ENCODE measurements at places on chromosomes 5 and 9.

- no peaks in the 10 kb centered on the region for H3K4me1 ChIP-seq
- H3K27ac ChIP-seq = no peak overlapping the region
- DNase-seq = no peak
- no peaks in the 10 kb centered on the region for H3K27me3 ChIP-seq
Measured at GRCh38 chr5:81314581-81314980, 13.2 kb downstream of the ZCCHC9 start.

DNA sequence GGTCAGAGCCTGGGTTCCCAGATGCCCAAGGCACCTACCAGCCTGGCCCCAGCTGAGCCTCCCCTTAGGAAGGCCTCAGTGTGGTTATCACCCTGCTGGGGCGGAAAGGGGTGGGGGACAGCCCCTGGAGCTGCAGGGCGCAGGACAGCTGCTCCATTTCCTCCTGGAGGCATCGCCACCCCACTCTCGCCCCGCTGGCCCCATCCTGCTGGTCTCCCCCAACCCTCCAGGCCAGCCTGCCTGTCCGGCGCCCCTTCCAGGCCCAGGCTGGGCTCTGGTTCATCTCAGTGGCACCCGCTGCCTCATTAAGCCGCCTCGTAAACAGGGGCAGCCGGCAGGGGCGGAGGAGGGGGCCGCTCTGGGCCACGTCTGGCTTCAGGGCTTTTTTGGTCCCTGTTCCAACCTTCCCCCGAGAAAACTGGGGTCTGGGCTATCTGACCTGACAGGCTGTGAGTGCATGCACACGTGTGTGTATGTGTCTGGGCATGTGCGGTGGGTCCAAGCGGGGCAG lies 30.8 kb upstream of the ENHO start:
- no peak overlapping the region for H3K4me3 ChIP-seq
- no peaks in the 10 kb centered on the region for H3K36me3 ChIP-seq
- no peak overlapping the region for H3K27ac ChIP-seq

DNA sequence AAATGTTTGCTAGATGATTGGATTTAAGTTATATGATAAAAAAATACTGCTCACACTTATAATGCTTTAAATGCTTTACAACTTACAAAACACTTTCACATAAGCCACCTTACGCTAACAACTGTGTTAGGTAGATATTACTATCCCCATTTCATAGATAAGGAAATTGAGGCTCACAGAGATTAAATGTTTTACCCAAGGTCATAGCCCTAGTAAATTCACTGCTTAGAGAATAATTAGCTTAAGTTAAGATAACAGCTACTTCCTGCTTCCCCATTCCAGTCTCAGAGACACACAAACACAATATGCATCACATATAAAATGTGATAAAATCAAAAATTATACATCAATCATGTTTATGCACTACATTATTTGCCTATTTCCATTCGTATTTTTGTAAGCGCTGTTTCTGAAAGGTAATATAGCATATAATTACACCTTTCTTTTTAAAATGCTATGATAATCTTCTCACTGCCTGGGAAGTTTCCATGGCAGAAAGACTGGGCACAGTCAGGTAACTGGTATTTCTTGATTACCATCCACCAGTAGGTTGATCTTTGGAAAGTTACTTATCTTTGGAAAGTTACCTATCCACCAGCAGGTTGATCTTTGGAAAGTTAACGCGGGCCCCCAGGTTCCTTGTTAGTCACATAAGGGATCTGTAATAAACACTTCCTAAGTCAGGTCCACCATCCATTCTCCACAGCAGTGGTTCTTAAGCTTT lies 101.1 kb downstream of the NFIB start:
- H3K36me3 ChIP-seq = no peaks in the 10 kb centered on the region
- no peak for DNase-seq
- no peaks in the 10 kb centered on the region for H3K27me3 ChIP-seq
- H3K4me1 ChIP-seq = peaks cover 47% of the 10 kb centered on the region

- H3K36me3 ChIP-seq = no peaks in the 10 kb centered on the region
- H3K4me3 ChIP-seq = peak within 1 kb of the TSS; percentile 45
- no peak for DNase-seq
- no peak within 1 kb of the TSS for H3K27ac ChIP-seq
- peaks cover 89% of the 10 kb centered on the region for H3K27me3 ChIP-seq
- H3K4me1 ChIP-seq = peaks cover 27% of the 10 kb centered on the region
Measured at GRCh38 chr5:95284572-95285408, at the start of gene MCTP1. MCTP1 (minus strand) TSS chr5:95285094.

GRCh38 chr9:93094658-93095204 lies 1.3 kb upstream of the CARD19 start:
- peak overlapping the region; percentile 42 for H3K4me3 ChIP-seq
- no peaks in the 10 kb centered on the region for H3K27me3 ChIP-seq
- peak overlapping the region; percentile 99 for H3K27ac ChIP-seq
- peaks cover 37% of the 10 kb centered on the region for H3K4me1 ChIP-seq
- no peak for DNase-seq
- no peaks in the 10 kb centered on the region for H3K36me3 ChIP-seq

DNA sequence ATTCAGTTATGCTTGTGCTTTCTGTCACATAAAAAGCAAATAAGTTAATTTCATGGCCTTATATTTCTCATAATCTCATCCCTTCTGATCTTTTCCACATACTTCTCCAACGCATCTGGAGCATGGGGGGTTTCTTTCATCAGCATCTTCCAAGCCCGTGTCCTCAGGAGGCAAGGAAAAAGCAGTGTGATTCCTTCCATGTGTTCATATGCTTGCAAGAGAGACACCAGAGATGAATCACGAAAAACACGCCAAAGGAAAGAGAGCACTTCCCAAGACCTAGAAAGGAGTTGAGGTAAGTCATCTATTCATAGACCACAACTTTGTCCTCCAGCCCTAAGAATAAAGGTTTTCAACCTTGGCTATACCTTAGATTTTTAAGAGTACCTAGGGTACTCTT lies 26.0 kb upstream of the SVEP1 start:
- H3K4me3 ChIP-seq = no peak overlapping the region
- no peak for DNase-seq
- H3K27ac ChIP-seq = no peak overlapping the region
- H3K36me3 ChIP-seq = no peaks in the 10 kb centered on the region
- H3K4me1 ChIP-seq = no peaks in the 10 kb centered on the region
- H3K27me3 ChIP-seq = no peaks in the 10 kb centered on the region

DNA sequence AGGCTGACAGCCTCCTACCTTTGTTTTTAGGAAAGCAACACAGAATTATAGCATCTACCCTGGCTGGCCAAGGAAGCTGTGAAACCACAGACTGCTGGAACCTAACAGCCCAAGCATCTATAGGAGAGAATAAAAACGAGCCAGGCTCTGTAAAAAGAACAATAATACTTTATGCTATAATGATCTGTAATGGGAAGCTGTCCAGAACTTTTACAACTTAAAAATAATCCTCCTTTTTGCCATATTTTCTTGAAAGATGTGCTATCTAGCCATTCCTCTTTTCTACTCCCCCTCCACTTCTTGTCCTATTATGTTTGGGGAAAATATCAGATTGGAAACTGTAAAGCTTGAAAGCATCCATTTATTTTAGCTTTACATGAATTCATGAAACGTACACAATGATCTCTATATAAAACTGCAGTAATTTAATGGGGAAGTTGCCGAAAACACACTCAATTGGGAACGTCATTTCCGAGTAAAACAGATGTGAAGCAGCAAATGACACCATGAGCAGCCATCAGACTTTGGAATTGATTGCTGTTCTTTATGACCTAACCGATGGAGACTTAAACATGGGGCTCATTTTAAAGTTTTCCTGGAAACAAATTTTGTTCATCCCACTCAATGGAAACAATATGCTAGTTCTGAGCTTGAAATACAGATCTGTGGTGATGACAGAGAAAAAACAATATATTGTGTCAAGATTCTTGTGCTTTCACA lies 450.3 kb upstream of the CLINT1 start:
- H3K36me3 ChIP-seq = no peaks in the 10 kb centered on the region
- DNase-seq = no peak
- H3K4me1 ChIP-seq = no peaks in the 10 kb centered on the region

DNA sequence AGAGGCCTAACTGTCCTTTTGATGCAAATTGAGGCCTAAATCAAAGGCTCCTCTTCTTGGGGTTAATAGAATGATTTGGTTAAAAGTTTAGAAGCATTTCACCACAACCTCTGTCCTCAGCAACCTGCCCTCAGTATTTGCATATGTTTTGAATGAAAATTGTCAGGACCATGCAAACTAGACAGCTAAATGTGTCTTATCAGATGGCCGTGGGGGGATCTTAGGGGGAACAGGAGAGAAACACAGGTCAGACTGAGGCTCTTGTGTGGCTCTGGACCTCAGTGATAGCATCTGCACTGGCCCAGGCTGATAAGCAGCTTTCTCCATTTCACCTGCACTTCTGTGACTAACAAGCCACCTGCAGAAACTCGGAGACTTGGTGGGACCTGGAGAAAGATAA lies 49.0 kb downstream of the FOXI1 start:
- H3K4me1 ChIP-seq = no peaks in the 10 kb centered on the region
- no peak overlapping the region for H3K27ac ChIP-seq
- H3K4me3 ChIP-seq = no peak overlapping the region
- no peaks in the 10 kb centered on the region for H3K36me3 ChIP-seq

GRCh38 chr5:8012131-8012977 lies 143.4 kb downstream of the MTRR start:
- no peak for DNase-seq
- H3K4me3 ChIP-seq = no peak overlapping the region
- H3K27ac ChIP-seq = no peak overlapping the region
- H3K36me3 ChIP-seq = no peaks in the 10 kb centered on the region
- H3K4me1 ChIP-seq = no peaks in the 10 kb centered on the region

DNA sequence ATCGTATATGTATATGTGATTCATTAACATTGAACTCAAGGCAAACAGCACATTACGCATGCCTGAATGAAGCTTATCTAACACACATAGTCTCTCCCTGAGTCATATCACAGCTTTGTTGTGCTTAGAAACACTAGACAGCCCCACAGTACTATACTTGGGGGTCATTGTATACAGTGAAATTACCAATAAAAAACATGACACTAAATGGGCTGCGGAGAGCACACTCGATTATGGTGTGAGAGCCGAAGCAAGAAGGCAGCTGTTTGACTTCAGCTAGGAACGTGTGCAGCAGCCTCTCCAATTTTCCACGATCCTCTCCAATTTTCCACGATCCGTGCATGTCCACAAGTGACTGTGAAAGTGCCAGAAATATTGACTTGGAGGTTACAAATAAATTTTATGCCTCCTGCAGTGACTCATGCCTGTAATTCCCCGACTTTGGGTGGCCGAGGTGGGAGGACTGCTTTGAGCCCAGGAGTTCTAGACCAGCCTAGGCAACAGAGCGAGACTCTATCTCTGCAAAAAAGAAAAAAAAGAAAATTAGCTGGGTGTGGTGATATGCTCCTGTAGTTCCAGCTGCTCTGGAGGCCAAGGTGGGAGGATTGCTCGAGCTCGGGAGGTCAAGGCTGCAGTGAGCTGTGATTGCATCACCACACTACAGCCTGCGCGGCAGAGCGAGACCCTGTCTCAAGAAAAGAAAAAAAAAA lies 102.4 kb downstream of the DAPK1 start:
- no peaks in the 10 kb centered on the region for H3K36me3 ChIP-seq
- H3K27ac ChIP-seq = no peak overlapping the region
- no peaks in the 10 kb centered on the region for H3K4me1 ChIP-seq
- no peaks in the 10 kb centered on the region for H3K27me3 ChIP-seq
- H3K4me3 ChIP-seq = no peak overlapping the region

DNA sequence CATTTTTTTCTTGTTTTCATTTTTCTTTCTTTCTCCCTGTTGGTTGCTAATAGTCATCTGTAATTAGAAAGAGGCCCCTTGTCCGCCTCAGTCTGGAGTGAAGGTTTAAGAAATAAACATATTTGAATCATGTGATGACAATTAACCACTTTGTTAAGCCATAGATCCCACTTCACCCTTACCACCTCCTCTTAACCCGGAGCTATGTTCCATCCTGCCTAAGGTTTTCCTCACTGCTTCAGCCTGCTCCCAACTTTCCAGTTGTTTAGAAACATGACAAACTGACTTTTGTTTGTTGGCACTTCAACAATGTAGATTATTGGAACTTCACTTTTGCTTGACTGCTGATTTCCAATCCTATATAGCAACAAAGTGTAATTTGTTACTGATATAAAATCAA lies 37.4 kb upstream of the SSBP2 start:
- no peak overlapping the region for H3K27ac ChIP-seq
- DNase-seq = no peak
- no peaks in the 10 kb centered on the region for H3K36me3 ChIP-seq
- no peaks in the 10 kb centered on the region for H3K27me3 ChIP-seq
- peaks cover 43% of the 10 kb centered on the region for H3K4me1 ChIP-seq

DNA sequence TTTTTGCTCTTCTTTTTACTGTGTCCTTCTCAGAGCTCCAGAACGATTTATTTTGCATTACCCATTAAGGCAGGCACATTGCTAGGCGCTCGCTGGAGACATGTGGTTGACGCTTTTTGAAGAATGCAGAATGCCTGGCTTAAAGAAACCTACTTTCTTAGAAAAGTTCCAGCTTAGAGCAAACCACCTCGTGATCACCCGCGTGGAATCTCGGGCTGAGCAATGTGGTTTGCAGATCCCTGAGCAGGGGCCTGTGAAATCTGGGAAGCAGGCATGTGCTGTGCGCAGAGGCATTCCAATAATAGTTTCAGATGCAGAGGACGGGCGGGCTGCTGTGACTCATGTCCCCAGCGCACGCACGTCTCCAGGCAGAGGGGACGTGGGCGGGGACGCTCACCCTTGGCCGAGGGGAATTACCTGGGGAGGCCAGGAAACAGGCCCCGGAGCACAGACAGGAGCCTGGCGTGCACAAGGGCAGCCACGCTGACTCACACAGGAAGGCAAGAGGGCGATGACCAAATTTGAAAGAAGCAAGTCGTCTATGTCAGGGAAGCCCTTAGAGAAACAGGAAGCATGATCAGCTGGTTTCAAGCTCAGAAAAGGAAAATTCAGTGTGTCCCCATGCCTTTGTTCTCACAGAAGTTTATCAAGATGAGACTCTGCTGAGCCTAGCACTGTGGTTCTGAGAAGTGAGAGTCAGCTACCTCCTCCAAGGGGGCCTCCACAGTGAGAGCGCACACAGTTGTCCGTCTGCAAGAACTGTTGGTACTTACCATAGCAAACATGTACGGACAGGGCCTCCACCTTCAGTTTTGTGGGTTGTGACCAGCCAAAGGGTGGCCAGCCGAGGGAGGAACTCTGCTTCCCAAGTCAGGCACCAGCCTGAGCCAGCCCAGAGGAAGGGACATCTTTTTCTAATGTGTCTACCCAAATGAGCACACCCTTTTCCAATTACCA lies 218.6 kb downstream of the PIK3R1 start:
- H3K4me3 ChIP-seq = no peak overlapping the region
- no peaks in the 10 kb centered on the region for H3K36me3 ChIP-seq
- no peaks in the 10 kb centered on the region for H3K27me3 ChIP-seq
- H3K4me1 ChIP-seq = peaks cover 5% of the 10 kb centered on the region
- peak overlapping the region; percentile 85 for H3K27ac ChIP-seq

- no peaks in the 10 kb centered on the region for H3K36me3 ChIP-seq
- H3K27me3 ChIP-seq = no peaks in the 10 kb centered on the region
- peaks cover 7% of the 10 kb centered on the region for H3K4me1 ChIP-seq
- DNase-seq = no peak
Measured at GRCh38 chr5:119319401-119319800, 36.4 kb upstream of the TNFAIP8 start.

DNA sequence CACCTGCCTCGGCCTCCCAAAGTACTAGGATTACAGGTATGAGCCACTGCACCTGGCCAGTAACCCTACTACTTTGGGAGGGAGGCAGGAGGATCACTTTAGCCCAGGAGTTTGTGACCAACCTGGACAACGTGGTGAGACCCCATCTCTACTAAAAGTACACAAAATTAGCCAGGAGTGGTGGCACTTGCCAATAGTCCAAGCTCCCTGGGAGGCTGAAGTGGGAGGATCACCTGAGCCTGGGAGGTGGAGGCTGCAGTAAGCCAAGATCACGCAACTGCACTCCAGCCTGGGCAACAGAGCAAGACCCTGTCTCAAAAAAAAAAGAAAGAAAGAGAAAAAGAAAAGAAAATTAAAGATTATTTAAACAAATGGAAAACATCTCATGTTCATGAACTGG lies 10.3 kb downstream of the GDF9 start:
- no peaks in the 10 kb centered on the region for H3K36me3 ChIP-seq
- no peaks in the 10 kb centered on the region for H3K4me1 ChIP-seq
- H3K4me3 ChIP-seq = no peak overlapping the region
- no peaks in the 10 kb centered on the region for H3K27me3 ChIP-seq

All from esophagus squamous epithelium (tissue), 5 donors.